Chondrocyte (in vitro differentiated cells): ENCODE measurements at places on chromosomes 12 and 14.

DNA sequence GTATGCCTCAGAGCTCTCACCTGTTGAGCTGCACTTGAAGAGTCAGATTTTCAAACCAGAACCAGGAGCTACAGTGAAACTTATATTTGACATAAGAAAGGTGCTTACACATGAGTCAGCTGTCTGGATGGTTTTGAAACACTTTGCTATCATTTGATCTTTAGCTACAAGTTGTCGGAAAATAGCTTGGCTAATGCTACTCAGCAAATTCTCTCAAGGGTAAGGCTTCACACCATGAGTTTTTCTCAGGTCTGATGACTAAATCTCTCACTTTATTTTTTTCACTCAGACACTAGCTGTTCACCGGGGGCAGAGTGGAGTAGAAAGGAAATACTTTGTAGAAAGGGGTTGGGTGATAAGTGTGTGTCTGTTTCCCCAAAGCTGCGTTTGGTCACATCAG is 171.8 kb downstream of the FLRT2 start:
- no peak for DNase-seq

DNA sequence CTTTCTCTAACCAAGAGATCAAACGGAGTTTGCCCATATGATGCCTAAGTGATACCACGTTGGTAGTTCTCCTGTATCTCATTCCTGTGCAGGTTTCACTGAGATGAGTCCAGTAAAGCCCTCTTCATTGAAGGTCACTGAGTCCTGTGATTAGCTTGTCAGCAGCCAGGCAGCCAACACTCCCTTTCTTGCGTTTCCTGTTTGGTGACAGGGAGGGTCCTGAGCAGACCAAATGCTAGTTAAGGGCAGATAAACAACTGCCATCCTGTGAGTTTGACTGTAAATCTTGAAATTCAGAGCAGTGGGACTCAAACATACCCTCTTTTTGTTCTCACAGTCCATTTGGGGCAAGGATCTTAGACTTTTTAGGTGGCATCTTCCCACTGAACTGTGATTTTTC is 39.4 kb downstream of the ZNF641 start:
- no peak for DNase-seq

GRCh38 chr14:104602933-104603325 is 1.6 kb downstream of the TMEM179 start:
- no peak for DNase-seq

DNA sequence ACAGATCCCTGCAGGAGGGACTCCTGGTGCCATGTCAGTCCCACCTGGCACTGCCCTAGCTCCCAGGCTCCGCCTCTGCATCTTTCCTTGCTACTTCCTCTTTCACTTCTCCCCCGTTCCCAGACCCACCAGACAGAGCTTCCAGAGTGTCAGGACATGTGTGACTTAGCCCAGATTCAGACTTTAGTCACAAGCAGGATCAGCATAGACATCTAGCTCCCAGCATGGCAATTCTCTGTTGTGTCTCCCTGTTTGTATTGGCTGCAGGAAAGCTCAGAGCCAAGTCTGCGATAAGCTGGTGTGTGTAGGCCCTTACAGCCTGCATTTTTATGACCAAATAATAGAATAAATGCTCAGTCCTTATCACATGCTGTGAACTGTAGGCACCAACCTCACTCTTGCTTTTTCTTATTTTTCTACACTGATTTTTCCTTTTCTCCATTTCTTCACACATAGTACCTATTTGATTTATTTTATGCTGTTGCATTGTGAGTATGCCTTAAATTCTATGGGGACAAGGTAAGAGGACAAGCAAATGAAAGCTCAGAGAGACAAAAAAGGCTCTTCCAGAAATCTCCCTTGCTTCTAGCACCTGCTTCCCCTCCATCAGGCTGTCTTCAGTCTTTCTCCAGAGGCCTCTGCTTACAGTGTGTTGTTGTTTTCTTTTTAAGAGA is 5.9 kb downstream of the DHRS2 start:
- no peak for DNase-seq

DNA sequence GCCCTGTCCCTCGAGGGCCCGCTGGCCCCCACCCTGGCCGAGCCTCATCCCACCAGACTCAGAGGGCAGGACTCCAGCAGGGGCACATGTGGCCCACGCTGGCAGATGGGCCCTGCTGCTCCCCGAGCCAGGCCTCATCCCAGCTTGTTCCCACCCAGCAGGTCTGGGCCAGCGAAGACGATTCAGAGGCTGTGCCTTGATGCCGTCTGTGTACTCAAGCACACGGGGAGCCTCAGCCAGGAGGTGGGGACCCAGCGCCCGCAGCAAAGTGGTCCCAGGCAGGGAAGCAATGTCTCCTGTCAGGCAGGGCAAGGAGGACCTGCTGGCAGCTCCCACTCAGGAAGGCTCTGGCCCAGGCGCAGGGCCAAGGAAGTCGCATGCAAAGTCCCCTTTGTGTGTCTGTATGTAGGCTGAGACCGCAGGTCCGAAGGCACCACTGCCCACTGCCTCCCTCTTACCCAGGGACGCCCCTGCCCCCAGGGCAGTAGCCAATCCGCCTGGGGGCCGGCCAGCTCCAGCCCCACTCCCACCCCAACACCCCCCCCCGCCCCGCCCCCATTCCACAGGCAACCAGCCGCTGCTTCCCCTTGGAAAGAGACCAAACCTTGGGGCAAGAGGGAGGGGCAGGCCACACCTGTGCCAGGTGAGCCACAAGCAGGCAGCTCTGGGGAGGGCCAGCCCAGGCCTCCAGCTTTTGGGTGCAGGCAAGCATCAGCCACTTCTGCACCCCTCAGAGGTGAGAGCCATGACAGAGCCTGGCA is 9.4 kb downstream of the DEGS2 start:
- no peak for DNase-seq

- DNase-seq, result no peak
Measured at GRCh38 chr12:11786638-11787365, 137.3 kb downstream of the ETV6 start.

GRCh38 chr14:83053022-83053710 is 1519.5 kb upstream of the SEL1L start:
- no peak for DNase-seq

GRCh38 chr12:130336723-130337487 is 782 bp upstream of the PIWIL1 start:
- no peak for DNase-seq

GRCh38 chr14:88791252-88791621 is 1.5 kb downstream of the EML5 start:
- DNase-seq, result no peak

GRCh38 chr12:43579206-43579605 is 27.2 kb upstream of the ADAMTS20 start:
- no peak for DNase-seq

- no peak for DNase-seq
Measured at GRCh38 chr12:119463211-119463926, 128.8 kb downstream of the CCDC60 start.

- no peak for DNase-seq
Measured at GRCh38 chr12:12724421-12725085, 7.4 kb downstream of the CDKN1B start.

GRCh38 chr12:91178139-91178561 is 4.5 kb downstream of the DCN start:
- no peak for DNase-seq

DNA sequence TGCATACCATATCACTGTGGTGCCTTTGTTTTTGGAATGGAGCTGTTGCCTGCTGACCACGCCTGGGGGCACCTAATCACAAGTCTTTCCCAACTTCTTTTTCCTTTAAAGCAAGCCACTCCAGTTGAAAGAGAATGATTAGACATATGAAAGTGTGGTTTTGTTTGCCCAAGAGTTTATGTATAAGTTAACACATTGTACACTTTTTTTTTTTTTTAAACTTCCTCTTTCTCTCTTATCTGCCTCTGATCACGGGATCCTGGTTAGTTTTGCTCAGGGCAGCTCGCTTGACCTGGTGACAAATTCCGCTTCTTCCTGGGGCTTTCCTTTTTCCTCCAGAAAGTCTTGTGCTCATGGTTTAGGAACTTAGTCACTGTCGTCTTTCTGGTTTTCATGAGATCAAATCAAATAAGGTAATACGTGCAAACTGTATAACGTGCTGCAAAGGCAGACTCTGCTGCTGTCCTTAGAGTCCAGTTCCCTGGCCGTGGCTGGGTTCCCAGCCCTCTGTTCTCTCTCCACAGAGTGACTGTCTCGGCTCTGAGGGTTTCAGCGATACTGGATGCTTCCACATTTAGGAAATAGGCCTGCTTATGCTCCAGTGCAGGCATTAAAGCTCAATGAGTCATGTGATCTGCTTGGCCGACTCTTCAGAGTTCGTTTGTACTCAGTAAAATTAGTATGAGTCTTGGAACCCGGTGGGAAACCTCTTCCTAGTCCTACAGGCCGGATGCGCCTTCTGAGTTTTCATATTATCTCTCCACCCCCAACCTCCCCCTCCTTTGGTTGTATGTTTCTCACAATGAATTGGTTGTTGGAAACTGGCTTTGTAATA is 15.2 kb downstream of the RASSF3 start:
- no peak for DNase-seq

- DNase-seq, result no peak
Measured at GRCh38 chr12:12717586-12718380, 615 bp downstream of the CDKN1B start.

DNA sequence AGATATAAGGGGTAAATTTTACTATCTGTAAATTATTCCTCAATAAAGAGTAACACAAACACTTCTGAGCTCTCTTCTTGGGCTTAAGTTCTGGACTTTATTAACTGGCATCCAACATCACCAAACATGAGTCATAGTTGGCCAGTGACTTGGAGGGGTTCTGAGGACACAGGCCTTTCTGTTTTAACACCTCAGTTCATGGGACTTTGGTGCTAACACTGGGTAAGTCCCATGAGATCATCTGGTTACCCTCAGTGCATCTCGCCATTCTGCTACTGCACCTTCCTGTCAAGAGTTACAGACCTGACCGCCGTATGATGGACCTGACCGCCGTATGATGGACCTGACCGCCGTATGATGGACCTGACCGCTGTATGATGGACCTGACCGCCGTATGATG is 9.9 kb downstream of the SLC15A4 start:
- no peak for DNase-seq

- peak; percentile 47 for DNase-seq
Measured at GRCh38 chr14:75249251-75249957, 29.2 kb upstream of the FOS start.

GRCh38 chr12:110012137-110012536 is 12.9 kb downstream of the ANKRD13A start:
- no peak for DNase-seq

DNA sequence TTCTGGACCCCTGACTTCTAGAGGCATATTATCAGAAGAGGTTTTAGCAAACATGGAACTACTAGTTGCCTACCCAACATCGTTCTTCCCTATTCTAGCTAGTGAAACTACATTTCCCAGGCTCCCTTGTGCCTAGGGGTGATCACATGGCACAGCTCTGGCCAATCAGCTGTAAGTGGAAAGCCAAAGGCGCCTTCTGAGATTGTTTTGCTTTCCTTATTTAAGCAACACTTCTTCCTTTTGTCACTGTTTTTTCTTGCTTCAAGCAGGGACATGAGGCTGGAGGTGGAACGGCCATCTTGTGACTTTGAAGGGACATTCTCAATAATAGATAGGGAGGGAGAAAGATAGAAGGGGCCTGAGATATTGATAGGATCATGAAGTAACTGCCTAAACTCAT is 136.7 kb downstream of the ZNF664 start:
- DNase-seq, result no peak

- DNase-seq, result no peak
Measured at GRCh38 chr12:104815935-104816334, 142.2 kb downstream of the SLC41A2 start.

DNA sequence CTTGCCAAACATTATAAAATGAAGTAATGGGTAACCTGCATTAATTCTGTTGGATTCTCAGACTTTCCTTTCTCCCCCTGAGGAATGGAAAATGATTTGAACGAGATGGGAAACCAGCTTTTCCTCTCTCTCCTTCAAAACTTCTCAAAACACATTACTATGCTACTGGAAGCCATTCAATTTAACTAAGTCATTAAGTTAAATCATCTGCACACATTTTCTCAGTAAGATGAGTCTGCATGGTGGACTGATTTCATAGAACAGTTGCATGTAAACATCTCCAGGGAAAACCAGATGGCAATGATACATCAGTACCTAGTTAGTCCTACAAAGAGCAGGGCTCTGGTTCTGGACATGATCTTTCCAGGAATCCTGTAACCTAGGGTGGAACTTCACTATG is 59.9 kb downstream of the BMP4 start:
- DNase-seq, result no peak

- no peak for DNase-seq
Measured at GRCh38 chr12:100827901-100828520, 33.4 kb downstream of the ANO4 start.

- DNase-seq, result no peak
Measured at GRCh38 chr12:55659486-55660385, 23.0 kb downstream of the OR10P1 start.

DNA sequence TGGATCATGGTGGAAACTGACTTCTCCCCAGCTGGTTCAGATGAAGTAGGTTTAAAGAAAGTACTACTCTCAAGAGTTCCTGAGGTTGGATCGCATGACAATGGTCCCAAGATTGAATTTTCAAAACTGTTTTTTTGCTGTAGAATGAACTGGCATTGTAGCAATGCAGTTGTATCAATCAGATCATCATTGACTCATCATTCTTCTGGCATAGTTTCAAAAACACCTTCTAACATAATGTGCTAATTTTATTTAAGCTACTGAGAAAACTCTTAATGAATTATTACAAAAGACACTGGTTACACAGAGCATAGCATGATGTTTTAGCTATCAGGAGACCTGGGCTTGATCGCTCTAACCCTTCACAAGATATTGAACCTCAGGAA is 384.5 kb upstream of the DCN start:
- no peak for DNase-seq

- no peak for DNase-seq
Measured at GRCh38 chr12:48556631-48557030, 13.2 kb downstream of the LALBA start.

- no peak for DNase-seq
Measured at GRCh38 chr14:61476105-61476753, 154.8 kb downstream of the PRKCH start.

DNA sequence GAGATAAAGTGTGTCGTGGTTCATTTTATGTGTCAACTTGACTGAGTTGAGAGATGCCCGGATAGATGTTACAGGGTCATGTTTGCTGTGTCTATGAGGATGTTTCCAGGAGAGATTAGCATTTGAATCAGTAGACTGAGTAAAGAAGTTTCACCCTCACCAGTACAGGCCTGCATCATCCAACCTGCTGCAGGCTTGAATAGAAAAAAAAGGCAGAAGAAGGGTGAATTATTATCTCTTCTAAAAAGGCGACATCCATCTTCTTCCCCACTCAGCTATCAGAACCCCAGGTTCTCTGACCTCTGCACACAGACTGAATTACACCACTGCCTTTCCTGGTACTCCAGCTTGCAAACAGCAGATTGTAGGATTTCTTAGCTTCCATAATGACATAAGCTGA is 1293.7 kb upstream of the FLRT2 start:
- DNase-seq, result no peak

DNA sequence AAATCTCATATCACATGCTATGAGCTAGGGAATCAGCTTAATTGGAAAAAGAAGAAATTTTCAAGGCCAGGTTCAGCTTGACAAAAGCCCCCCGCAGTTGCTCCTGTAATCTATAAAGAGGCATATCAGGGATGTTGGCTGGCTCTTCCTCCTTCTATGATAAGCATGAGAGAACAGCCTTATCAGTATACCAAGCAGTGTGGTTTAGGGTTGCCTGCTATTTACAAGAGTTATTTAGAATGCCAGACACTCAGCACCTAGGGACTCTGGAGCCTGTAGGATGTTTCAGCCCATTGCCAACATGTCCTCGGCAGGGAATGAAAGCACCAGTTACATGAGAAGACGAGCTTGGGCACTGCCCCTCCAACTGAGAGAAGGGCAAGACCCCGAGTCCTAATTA is 89.5 kb upstream of the TMPO start:
- no peak for DNase-seq
